ENCODE measurements at places on chromosomes 7 and 10.

GRCh38 chr10:93357680-93358079 is 124.5 kb downstream of the MYOF start:
- no peak for DNase-seq

GRCh38 chr10:114854906-114855305 is 33.3 kb downstream of the FHIP2A start:
- DNase-seq: no peak

DNA sequence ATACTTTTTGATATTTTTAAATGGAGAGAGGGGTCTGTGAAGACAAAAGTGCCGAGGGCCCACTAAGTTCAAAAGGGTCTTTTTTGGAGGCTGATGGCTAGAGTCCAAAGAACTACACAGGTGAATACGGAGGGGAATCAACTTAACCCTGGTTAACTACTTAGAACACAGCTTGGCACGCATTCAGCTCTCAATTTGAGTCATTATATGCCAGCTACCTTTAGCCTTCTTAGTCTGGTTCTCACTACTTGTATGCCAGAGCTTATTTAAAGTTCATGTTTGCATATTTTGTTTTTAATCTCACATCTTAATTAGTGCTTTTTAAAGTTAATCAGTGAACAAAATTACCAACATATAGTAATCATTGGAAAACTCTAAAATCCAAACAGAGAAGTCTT is 80.8 kb downstream of the VWDE start:
- DNase-seq: no peak

DNA sequence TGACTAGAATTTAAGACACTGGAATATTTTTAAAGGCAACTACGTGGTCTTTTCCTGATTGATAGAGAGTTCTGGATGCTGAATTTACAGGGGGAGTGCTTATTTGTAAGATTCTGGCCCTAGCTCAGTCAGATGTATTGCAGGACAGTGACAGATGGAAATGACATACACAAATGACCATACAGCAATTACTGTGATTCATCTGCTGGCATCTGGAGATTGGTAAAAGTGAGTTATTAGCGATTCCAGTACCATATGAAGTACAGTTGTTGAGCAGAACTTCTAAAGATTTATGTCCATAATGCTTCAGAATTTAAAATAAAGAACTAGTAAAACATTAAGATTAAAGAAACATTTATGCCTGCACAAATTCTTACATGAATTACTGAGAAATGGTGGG is 243.2 kb downstream of the CRPPA start:
- no peak for DNase-seq

DNA sequence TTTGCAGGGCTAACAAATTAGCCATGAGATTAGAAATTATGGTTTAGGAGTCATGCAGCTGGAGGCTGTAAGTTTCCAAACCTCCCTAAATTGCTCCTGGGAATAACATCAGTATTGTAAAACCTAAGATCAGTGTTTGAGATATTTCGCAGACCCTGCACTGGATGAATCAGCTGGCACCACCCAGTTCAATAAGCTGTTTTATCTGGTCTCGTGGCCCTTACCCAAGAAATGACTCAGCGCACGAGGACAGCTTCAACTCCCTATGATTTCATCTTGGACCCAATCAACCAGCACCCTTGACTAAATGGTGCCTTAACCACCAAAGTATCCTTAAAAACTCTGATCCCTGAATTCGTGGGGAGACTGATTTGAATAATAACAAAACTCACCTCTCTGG is 482.0 kb upstream of the PCDH15 start:
- DNase-seq: no peak

GRCh38 chr10:68235581-68235980 is 3.7 kb upstream of the ATOH7 start:
- no peak for DNase-seq

DNA sequence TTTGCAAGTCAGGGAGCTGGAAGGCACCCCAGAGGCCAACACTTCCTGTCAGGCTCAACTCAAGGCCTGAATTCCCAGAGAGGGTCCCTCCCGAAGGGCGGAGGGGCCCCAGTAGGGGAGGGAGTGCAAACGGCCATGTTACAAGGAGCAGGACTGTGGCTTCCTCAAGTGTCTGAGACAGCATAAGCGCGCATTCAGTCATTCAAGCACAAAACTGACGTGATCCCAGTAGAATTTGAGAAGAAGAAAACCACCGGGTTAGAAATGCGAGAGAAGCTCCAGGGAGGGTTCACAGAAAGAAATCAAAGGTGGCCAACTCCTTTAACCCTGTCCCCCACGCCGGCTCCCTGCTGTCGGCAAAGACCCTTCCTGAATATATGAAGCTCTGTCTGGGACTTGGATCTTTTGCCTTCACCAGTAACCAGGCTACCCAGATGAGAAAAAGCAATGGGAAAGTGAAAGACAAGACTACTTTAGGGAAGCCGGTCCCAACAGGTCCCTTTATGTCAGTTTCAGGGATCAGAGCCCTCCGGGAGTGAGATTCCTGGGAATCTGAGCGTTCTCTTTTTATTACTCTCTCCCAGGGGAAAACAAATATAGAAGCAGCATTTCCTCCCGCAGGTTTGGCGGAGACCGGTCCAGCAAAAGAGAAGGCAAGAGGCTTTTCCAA is 1.3 kb downstream of the AFAP1L2 start:
- no peak for DNase-seq

DNA sequence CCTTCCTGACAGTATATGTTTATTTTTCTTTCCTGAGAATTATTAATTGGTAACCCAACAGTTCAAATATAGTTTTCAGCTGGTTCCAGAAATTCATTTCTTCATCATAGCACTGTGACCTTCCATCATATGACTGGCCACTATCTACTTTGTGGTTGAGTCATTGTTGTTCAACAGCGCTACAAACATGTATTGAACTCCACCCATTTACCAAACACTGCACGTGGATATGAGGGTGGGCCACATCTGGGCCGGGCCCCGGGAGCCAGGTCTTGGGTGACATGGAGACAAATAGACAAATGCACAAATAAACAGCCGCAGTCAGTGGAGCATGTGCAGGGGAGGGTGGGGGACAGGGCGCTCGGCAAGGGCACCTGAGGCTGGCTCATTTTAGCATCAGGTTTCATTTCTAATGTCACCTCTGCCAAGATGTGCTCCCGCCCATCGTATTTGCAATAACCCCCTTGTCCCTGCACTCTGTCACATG is 24.0 kb upstream of the EEPD1 start:
- no peak for DNase-seq

- no peak for DNase-seq
Observed at GRCh38 chr10:48442090-48442808, 135.8 kb downstream of the MAPK8 start.

DNA sequence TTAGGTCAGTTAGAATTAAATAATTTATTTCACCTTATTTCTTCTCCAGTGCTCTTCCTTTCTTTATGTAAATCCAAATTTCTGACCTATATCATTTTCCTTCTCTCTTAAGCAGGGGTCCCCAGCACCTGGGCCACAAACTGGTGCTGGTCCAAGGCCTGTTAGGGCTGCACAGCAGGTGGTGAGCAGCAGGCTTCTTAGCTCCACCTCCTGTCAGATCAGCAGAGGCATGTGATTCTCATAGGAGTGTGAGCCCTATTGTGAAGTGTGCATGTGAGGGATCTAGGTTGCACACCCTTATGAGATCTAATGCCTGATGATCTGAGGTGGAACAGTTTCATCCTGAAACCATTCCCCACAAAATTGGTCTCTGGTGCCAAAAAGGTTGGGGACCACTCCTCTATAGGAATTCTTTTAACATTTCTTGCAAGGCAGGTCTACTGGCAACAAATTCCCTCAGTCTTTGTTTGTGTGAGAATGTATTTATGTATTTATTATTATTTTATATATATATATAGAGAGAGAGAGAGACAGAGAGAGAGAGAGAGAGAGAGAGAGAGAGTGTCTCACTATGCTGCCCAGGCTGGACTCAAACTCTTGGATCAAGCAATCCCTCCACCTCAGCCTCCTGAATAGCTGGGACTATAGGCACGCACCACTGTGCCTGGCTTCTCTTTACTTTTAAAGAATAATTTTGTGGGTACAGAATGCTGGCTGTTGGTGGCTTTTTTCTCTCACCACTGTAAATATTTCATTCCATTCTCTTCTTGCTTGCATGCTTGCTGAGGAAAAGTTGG is 4.3 kb upstream of the ABCC2 start:
- no peak for DNase-seq

DNA sequence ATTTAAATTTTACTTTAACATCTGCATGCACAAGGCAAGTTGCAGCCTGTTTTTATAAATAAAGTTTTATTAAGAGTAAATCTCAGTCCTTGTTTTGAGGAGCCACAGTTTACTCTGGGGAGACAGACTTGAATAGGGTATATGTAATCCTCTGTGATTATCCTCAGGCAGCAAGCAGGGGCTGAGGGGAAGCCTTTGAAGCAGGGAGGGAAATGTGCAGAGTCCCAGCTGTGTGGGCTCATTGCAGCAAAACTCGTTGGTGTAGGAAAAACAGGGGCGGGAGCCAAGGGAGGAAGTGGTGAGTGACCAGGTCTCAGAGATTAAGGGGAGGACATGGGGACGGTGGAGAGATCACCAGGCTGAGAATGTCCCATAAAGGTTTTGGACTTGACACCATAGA is 34.3 kb upstream of the SMC3 start:
- no peak for DNase-seq

GRCh38 chr7:36005876-36006275 is 147.2 kb upstream of the EEPD1 start:
- DNase-seq: no peak

GRCh38 chr7:130432886-130433285 is 7.9 kb downstream of the CEP41 start:
- no peak for DNase-seq

DNA sequence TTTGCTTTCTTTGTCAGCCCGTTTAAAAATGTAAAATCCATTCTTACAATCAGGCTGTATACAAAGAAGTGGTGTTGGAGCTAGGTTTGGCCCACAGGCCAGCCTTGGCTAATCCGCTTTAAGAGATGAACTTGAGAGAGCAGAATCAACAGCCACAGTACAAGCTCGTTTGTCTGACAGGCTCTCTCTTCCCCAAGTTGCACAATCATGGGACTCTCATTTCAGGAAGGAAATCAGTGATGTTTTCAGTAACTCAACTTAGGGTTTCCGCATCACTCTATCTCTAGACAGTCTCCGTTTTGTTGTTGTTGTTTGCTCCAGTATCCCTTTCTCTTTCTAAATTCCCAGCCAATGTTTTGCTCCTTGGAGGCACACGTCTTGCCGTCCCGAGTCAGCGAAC is 582.0 kb upstream of the MKI67 start:
- DNase-seq: no peak

DNA sequence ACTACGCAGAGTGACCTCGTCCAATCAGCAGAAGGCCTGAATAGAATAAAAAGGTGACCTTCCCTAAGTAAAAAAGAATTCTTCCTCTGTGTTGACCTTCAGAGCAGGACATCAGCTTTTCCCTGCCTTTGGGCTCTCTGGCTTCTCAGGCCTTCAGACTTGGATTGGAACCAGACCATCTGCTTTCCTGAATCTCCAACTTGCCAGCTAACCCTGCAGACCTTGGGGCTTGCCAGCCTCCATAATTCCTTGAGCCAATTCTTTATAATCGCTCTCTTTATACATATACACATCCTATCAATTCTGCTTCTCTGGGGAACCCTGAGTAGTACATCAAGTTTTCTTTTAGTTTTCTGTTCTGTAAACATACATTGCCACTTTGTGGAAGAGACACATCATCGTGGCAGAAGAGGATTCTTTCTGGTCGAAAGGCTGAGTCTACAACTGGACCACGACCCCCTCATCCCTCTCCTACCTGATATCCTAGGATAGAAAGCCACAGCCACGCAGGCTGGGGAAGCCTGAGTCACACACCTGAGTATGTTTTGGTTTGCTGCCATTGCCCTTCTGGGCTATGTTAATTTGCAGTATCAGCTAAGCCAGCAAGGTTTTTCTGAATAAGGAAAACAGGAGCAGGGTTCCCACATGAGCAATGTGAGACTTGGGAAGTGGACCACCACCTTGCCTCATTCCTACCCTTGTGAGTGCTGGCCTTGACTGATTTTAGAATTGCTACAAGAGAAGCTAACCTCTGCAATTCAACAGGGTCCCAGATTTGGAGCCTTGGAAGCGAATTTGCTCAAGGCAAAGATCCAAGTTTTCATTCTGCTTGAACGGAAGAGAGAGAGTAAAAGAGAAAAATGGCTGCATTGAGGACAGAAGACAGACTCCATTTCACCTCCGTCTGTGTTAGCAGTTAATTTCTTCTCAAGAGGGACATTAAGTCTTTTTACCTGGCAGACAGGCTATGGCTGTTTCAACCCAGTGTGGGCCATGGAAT is 445.2 kb upstream of the FZD8 start:
- DNase-seq: no peak
